ENCODE measurements at places on chromosomes 2 and 18.

DNA sequence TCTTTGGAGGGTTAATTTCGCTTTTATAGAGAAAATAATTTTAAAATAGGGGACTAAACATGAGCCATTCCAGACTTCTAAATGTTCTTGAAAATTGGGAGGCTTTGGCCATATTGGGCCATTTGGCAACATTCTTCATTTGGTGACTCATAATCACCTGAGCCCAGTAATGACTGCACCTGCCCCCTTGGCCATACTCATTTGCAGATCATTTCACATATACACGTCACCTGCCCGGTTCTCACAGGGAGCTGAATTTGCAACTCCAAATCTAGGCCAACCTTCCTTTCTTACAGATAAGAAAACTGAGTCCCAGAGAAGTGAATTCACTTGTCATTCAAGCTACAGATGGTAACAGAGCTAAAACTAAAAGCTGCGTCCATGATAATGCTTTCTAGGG lies 289.7 kb downstream of the EPHA4 start:
- DNase-seq = no peak

GRCh38 chr2:84115173-84115857 lies 343.8 kb downstream of the SUCLG1 start:
- no peak for DNase-seq

DNA sequence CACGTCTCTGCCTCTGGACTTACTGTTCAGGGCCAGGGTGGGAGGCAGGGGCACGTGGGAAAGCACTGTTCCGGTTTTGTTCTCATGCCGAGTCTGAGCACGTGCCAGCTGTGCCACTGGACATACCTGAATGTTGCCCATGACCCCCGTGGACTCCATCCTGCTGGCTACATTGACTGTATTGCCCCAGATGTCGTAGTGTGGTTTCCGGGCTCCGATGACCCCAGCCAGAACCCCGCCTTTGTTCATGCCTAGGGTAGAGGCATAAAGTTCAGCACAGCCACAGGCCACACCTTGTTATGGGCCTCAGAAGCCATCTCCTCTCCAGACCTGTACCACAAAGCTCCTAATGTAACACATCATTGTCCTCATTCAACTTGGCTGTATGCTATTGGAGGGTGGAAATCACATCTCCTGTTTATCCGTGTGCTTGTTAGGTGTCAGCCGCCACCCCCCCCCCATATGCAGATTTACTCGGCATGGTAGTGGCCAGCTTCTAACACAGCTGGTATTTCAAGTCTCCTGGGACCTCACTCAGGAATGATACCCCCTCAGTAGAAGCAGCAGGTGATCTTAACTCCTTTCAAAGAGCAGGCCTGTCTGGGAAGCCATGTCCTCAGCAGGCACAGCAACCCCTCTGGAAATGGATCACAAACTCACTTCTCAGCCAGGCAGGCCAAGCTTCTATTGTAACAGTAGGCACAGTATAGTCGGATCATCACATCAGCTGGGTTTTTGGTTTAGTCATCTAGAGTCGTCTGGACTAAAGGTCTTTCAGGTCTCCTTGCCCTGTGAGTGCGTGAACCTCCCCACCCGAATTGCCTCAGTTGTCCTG lies 27.6 kb downstream of the CENPO start:
- no peak for DNase-seq

- peak; percentile 25 for DNase-seq
Measured at GRCh38 chr2:54984476-54984875, 65.8 kb downstream of the RTN4 start.

GRCh38 chr2:13638181-13638580 lies 921.4 kb downstream of the TRIB2 start:
- DNase-seq = peak; percentile 52

GRCh38 chr18:8607776-8608742 lies 1.2 kb upstream of the RAB12 start:
- no peak for DNase-seq

- peak; percentile 92 for DNase-seq
Measured at GRCh38 chr2:201697899-201698298, 545 bp downstream of the MPP4 start.

DNA sequence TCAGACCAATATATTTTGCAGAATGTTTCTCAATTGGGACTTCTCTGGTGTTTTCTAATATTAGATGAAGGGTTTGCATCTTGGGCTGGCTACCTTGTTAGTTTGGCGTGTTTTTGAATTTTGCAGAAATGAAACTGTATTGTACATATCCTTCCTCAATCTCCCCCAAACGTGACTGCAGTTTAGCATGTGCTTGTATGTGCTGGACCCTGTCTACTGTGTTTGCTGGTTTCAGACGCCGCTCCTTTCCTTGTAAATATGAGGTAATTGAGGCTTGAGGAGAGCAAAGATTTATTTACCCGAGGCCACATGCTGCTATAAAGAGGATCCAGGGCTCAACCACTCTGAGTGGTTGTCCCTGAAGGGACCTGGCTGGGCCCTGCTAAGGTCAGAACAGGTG lies 57.2 kb downstream of the NGEF start:
- no peak for DNase-seq

GRCh38 chr18:13235421-13235831 lies 16.9 kb downstream of the LDLRAD4 start:
- peak; percentile 55 for DNase-seq

DNA sequence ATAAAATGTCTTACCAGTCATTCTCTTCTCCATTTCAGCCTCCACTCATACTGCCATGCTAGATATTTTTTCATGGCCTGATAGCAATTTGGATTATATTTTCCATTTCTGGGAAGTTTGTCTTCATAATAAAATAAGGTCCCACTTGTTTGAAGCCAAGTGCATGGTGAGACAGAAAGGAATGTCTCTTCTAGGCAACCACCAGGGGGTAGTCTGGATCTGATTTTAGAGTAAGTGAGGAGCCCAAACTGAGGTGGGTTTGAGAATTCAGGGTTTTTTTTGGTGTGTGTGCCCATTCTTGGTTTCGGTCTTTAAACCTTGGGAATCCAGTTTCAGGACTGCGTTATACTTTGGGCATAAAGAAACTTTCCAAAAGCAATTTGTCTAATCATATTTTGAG lies 315.5 kb downstream of the RPRM start:
- DNase-seq = peak; percentile 56

DNA sequence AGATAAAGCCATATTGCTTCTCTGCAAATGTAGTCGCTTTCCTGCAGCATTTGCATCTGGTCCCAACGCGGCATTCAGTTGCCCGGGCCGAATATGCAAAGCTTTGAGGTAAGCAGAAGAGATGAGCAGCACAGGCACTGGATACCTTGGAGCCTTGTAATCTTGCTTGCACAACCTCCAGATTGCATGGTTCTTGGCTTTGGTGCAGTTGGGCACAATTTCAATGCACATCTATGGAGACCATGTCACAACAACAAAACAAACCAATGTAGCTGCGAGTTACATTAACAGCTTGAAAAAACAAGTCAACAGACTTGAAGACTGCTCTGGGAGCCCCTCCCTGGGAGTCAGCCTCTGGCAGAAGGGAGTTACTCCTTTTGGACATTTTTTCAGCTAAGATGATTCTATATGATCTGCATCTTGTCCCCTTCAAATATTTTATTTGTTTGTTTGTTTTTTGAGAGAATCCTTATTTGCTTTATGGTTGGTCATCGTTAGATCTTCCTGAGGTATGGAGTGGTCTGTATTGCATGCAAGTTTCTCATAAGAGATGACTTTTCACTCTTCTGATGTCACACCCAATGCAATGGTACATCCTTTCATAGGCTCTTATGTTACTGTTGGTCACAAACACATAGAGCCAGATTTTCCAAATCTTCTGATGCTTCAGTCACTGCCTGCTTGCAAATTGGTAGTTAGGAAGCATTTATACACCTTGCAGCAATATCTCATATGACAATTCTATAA lies 113.5 kb downstream of the EFEMP1 start:
- no peak for DNase-seq

DNA sequence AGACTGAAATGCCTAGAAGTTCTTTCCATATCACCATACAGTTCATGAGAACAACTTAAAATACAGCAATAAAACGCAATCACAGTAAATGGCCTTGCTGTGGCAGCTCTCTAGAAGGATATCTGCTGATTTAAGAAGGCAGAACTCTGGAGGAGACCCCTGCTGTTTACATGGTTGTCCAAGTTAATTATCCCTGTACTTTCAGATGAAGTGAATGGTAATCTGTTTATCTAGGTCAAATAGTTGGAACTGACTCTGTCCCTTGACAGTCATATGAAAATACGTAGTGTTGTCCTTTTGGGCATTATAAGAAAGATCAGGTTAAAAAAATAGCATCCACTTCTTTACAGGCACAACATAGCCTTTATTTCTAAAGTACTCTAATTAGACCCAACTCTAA lies 115.6 kb downstream of the COLEC12 start:
- DNase-seq = no peak

Data from A172 (cell line).